NCI-H446 (cell line): ENCODE measurements at places on chromosomes 6 and 20.

DNA sequence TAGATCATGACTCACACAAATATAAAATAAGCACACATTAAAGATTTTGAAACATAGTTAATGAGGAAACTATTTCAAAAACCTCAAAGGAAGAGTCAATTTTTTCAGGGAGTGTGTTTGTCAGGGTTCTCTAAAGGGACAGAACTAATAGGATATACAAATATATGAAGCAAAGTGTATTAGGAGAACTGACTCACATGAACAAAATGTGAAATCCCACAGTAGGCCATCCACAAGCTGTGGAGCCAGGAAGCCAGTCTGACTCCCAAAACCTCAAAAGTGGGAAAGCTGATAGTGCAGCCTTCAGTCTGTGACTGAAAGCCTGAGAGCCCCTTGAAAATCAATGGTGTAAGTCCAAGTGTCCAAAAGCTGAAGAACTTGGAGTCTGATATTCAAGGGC lies 898.0 kb upstream of the EYS start:
- no peak for DNase-seq

GRCh38 chr6:113870917-113871316 lies 13.8 kb downstream of the MARCKS start:
- DNase-seq = no peak

DNA sequence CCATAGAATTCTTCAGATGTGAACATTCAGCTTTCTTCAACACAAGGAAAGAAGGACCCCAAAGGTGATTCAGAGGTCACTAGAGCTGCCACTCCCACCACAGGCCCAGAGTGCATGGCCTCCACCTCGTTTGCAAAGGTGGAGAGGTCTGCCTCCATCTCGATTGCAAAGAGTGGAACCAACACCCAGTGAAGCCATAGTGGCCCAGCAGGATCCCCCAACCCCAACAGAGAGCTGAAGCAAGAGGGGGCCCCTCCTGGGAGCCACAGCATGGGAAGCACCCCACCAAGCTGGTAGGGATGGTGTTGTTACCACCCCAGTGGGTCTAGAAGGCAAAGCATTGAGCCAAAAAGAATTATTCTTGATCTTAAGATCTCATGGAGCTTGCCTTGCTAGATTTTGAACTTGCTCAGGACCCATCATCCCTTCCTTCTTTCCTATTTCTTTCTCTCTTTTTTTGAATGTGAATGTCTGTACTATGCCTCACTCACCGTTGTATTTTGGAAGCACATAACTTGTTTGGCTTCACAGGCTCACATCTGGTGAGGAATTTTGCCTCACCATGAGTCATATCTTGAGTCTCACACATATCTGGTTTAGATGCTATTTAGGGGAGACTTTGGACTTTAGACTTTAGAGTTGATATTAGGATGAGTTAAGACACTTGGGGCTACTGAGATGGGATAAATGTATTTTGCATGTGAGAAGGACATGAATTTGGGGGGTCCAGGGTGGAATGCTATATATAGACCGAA lies 119.2 kb downstream of the ANKRD60 start:
- DNase-seq = no peak

GRCh38 chr6:33839399-33840047 lies 35.7 kb upstream of the MLN start:
- no peak for DNase-seq

GRCh38 chr6:137224799-137225198 lies 5.6 kb upstream of the IFNGR1 start:
- DNase-seq = no peak

DNA sequence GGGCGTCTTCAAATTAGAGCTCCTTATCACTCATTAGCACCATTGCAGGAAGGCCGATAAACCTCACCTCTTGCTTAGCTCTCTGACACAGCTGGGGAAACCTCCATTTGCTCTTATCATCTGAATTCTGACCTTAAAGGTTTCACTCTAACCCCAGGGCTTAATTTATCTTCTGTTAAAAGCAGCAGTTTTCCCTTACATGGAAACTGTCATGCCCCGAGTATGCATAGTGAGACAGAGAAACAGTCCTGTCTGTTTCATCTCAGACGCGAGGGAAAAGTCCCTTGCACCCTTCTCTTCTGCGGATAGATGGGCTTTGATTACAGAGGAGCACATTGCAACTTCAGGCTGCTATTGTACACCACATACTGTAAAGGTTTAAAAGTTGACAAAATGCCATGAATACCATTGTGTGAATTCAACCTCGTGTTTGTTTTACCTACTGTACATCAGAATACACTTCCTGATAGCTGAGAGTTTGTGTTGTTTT lies 191.5 kb upstream of the BMP2 start:
- no peak for DNase-seq

DNA sequence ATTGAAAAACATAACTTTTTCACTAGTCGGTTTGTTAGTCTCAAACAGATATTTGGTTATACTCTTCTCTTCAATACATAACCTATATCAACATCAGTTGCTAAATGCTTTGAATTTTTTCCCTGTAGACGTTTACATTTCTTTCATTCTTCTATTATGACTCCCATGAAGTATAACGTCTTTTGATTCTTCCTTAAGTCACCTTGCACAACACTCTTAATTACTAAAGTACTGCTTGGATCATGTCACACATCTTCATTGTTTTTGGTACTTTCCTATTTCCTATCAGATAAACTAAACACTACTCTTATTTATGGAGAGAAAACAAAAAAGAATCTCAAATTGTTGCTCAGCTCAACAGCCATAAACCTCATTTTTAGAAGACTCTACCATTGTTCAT lies 23.0 kb upstream of the BMP5 start:
- no peak for DNase-seq

- peak; percentile 76 for DNase-seq
Measured at GRCh38 chr6:136967876-136968752, 46.0 kb downstream of the SLC35D3 start.

GRCh38 chr6:103872233-103872632 lies 987.5 kb downstream of the HACE1 start:
- no peak for DNase-seq

GRCh38 chr6:154157082-154157481 lies 118.0 kb downstream of the OPRM1 start:
- DNase-seq = no peak

- peak; percentile 38 for DNase-seq
Measured at GRCh38 chr20:19688031-19688806, 69.8 kb upstream of the RIN2 start.

- no peak for DNase-seq
Measured at GRCh38 chr6:21352131-21352530, 241.4 kb upstream of the SOX4 start.

DNA sequence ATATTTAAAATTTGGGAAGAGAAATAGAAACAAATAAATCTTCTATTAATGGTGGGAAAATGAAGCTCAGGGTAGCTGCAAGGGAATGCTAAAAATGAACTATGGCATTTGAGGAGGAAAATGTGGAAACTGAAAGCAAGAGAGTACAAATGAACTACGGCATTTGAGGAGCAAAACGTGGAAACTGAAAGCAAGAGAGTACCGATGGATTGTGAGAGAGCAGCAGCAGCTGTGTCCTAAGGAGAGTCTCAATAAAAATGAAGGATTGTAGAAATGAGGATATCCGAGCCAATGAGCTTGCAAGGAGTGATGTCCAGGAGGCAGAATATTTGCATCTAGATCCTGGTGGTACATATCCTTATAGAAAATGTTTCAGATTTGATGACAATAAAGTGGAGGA lies 547.1 kb upstream of the ZNF337 start:
- no peak for DNase-seq

DNA sequence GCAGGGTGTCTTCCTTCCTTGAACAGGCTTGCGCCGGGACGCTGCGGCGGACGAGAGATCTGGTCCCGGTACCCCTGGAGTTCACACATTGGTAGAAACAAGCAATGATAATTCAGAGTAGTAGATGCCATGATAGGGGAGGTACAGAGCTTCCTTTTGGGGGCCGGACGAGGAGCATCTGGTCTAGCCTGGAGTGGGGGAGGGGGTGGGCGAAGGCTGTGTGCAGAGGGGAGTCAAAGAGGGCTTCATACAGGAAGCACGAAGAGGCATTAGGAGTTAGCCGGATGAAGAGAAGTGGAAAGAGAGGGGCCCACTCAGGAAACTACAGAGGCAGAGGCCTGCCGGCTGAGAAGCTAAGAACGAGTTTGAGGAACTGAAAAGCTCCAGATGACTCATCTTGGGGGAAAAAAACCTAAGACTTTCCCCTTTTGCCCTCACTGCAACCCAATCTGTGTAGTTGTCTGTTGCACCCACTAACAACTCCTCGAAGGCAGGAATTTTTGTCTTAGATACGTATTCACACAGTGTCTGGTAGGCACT lies 611 bp downstream of the CNPY3 start:
- DNase-seq = no peak

DNA sequence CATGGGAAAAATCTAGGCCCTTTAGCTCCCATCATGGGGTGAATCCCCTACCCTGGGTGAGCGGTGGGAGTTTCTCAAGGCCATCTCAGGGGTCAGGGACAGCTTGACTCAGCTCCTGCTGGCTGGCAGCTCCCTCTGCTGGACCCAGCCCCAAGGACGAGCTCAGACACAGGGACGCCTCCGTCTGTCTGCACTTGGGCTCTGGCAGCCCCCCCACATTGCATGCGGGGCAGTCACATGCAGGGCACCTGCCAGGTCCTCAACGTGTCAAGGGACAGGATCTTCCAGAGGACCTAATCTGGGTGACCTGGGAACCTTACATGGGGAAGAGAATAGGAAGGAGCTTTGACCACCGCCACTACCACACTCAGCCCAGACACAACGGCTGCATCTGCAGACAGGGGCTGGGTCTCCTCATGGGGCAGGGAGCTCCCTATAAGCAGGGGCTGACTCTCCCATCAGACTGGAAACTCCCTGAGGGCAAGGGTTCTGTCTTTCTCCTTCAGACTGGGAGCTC lies 173.4 kb downstream of the MRPL14 start:
- no peak for DNase-seq

GRCh38 chr20:3173610-3174441 lies 477 bp upstream of the LZTS3 start:
- peak; percentile 79 for DNase-seq

GRCh38 chr6:32439602-32440214 lies at the start of gene HLA-DRA:
Gene HLA-DRA (plus strand): TSS chr6:32439887. CDS start chr6:32439951, 64 bp downstream.
- peak; percentile 52 for DNase-seq

DNA sequence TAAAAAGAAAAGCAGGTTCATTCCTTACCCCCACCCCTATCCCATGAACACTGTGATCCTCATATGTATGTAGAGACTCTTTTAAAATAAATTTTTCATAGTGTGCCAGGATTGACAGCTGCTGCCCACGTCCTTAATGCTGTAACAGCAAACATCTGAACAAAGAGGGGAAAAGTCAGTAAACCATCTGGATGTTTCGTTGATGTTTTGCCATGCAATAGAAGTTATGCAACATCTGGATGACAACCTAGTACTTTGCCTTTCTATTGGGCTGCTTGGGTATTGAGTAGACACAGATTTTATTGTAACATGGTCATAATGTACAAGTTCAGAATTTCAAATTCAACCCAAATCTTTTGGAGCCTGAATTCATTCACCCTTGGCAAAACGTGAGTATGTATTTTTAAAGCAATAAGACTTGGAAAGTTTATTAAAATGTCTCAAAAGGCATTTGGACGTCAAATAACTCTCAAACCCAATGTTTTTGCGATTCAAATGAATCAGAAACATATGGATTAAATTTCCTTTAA lies 500.3 kb downstream of the DHX35 start:
- DNase-seq = no peak

GRCh38 chr20:23003881-23004460 lies 31.1 kb upstream of the SSTR4 start:
- DNase-seq = no peak

DNA sequence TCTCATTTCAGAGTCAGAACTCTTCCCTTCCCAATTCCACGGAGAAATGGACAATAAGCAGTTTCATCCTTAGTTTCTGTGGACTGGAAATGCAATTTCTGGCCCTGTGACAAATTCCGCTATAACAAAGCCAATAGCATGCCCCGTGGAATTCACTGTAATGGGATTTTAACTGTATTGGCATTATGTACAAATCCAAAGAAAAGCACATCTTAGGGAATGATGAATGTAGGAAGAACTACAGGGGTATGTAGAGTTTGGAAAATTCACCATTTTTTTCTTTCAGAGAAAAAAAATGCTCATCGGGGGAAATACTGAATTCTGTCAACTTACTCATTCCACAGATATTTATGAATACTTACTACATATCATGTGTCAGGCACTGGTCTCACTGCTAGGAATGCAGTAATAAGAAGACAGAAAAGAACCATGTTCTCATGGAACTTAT lies 43.5 kb downstream of the KIF6 start:
- peak; percentile 7 for DNase-seq

GRCh38 chr6:51960419-51960818 lies 127.0 kb downstream of the PKHD1 start:
- DNase-seq = no peak

GRCh38 chr6:166242888-166243287 lies 65.3 kb downstream of the PRR18 start:
- DNase-seq = no peak

DNA sequence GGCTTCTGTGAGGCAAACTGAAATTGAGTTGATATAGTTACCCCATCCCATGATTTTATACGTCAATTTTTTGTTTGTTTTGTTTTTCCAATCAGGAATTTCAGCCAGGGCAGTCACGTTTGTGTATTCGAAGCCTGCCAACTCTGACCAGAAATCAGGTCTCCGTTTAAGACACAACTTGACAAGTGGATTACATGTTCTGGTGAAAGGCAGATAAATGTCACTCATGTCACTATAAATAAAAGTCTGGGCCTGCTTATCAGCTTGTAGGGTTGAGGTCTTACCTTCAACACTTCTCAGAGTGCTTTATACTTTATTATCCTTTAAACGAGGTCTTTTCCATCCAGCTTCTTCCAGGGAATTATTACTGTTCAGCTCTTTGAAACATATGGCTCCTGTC lies 8.4 kb upstream of the XRN2 start:
- no peak for DNase-seq

GRCh38 chr6:45741437-45742171 lies 274.1 kb downstream of the CLIC5 start:
- DNase-seq = no peak

GRCh38 chr6:110636781-110637180 lies 160.4 kb upstream of the SLC22A16 start:
- no peak for DNase-seq

DNA sequence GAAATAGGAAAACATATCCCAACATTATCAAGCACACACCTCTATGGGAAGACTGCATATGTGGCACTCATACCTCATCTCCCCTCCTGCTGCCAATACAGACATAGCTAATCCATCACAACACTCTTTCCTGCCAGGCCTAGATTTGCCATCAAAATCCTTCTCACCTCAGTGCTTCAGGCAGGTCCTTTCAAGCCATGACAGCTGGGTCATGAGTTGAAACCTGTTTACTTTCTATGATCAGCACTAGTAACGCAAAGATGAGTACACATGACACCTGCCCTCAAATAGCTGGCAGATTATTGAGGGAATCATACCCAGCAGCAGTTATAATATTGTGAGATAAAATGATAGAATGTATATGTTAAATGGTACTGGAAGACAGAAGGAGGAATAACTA lies 183.1 kb downstream of the AIG1 start:
- DNase-seq = no peak

GRCh38 chr6:146410851-146411595 lies 132.6 kb upstream of the RAB32 start:
- no peak for DNase-seq
